NCI-H2081 treated with DMSO at 0.1 percent for 48 hours (cell line): ENCODE measurements at places on chromosomes 7 and 10.

DNA sequence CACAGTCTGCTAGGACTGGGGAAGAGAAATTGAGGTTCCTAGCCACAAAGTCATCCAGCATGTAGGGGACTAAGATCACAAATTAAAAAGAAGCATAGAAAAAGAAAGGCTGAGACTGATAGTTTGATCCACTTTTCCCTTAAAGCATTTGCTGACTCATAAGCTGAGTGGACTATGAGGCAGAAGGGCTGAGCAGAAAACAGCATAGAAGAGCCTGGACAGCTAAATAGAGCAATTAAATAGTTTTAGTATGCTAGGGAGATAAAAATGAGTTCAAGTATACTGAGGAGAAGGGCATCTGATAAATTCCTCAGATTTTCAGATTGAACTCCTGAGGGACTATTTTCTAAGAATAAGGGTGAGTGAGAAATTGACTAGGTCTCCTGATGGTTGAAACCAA is 155.9 kb upstream of the EGR2 start:
- no peak for DNase-seq

DNA sequence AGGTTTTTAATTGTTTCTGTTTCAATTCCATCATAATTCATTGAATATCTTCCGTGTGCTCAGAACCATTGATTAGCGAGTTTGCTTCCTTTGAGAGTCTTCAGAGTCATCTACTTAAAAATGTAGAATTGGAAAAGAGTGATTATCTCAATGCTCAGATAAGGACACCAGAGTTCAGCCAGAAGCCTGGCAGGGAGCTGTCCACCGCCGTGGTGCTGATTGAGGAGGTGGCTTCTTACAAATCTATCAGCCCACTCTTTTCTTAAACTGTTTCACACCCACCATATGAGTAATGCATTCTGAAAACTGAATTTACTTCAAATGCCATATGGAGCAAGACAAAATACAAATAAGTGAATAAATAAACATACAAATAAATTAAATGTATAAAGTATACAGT is 79.3 kb downstream of the INSYN2A start:
- no peak for DNase-seq

DNA sequence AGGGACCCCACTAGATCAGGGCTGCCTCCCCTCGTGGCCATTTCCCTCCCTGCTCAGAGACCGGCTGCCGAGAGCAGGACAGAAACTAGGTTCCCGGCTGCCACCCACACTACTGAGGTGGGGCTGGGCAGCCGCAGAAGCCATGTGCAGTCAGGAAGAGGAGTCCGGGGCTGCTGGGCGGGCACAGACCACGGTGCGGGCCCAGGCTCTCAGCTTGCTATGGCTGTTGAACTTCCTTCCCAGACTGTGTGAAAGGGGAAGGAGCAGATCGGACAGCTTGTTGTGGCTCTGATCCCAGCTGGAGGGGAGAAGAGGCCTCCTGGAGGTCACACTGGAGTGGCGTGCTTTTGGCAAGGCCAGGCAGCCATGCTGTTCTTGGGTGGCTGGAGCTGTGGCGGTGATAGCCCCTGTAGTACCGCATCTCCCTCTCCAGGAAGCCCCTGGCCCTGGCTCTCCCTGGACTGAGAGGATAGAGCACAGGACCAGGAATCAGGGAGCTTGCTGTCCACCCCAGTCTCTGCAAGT is 56.8 kb downstream of the HK1 start:
- no peak for DNase-seq

GRCh38 chr10:44004913-44005787 is 356.5 kb upstream of the ZNF32 start:
- DNase-seq = no peak

GRCh38 chr7:150447966-150448788 is 2.3 kb upstream of the GIMAP8 start:
- no peak for DNase-seq

DNA sequence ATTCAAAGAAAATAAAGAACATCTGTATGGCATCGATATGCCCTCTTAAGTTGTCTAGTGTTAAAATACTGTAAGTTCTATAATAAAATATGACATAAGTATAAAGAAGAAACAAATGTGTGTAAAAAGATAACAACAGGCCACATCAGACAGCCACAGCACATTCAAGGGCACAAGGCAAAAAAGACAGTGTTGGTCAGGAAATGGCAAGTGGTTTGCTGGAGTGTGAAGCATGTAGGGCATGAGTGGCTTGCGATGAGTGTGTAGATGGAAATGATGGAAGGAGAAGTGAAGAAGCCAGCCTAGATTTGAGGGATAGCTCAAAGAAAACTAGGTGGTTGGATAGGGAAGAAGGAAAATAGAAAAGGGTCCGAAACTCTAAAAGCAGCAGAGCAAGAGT is 341.6 kb downstream of the CRPPA start:
- no peak for DNase-seq

DNA sequence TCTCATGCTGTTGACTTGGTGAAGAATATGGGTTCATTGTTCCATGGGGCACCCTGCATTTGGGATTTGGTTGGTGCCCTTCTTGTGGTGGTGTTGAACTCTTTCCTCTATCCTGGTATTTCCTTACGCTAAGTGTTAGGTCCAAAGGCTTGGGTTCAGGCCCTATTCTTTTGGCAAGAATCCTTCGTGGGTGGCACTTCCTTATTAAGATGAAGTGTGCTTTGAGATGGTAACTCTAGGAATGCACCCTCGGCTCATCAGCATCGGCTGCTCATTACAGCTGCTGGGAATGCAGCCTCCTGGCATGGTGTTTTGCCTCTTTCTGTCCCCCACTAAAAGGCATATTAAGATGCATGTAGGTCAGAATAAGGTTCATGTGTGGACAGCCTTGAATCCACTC is 380.7 kb downstream of the RPS24 start:
- DNase-seq = no peak

GRCh38 chr10:101780818-101781654 is 2.2 kb downstream of the NPM3 start:
- DNase-seq = no peak

DNA sequence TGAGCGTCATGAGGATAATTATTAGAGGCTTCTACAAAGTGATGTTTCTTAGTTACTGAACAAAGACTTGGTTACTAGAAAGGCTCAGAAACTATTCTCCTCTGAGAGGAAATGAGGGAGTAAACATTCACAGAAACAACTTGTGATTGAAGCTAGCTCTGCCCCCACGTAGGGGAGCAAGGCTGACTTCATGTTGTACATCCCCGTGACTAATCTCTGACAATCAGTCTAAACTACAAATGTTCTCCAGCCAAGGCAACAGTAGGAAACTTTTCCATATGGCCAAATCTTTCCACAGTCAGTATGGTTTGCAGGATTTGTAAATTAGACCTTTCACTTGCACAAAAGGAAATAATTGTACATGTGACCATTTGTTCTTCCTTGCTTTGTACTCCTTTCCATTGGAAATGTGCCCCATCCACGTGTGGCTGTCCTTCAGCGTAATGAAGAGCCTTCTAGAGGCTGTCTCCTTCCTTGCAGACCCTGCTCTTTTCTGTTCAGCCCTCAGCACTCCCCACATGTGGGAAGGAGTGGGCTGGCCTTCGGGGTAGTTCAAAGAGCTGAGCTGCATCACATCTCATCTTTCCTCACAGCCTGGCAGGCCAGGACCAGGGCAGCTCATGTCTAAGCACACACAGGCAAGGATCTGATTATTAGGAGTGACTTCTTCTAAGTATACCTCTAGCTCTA is 93.5 kb downstream of the PCGF5 start:
- DNase-seq = no peak

DNA sequence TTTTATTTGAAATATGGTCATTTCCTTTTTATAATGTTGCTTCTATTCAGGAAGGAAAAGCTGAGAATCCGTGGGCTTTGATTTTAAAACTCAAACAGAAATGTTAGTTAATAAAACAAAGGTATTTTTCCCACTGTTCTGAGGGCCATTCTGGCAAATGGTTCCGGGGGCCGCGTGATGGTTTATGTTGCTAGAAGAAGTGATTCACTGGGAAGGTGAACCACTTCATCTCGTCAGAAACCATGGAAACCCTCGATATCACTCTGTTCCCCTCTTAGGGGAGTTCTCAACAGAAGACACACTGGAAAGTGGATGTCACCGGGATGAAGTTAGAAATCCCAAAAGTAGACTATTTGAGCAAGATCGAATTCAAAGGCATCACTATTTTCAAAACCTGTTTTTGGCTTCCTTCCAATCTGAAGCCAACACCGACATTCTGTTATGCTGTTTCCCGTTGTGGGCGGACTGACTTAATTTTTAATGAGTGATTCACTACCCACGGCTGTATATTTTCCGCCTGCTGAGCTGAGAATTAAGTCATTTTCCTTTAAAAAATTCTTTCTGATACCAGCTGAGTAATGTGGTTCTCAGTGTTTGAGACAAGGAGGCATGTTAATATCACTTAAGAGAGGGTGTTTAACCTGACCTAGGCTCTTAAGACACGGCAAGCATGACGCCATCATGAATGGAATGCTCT is 84.1 kb downstream of the PTPRE start:
- DNase-seq = no peak

DNA sequence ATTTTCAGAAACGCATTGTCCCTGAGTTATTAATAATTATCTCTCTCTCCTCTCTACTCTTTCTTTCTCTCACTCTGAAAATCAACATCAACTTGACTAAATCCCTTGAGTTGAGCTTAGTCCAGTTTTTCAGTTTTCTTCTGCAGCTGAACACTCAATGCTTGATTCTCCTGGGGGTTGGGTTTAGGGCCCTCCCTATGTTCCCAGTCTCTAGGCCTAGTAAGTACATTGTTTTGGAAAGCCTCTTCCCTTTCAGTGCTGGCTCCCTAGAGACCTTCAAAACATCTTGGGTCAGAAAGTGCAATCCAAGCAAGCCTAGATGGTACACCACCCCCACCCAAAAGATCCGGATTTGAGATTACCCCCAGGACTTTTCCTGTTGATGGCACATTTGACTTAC is 488.5 kb downstream of the LRMDA start:
- DNase-seq = no peak

- DNase-seq = no peak
Measured at GRCh38 chr10:18190840-18191239, 50.6 kb downstream of the CACNB2 start.

DNA sequence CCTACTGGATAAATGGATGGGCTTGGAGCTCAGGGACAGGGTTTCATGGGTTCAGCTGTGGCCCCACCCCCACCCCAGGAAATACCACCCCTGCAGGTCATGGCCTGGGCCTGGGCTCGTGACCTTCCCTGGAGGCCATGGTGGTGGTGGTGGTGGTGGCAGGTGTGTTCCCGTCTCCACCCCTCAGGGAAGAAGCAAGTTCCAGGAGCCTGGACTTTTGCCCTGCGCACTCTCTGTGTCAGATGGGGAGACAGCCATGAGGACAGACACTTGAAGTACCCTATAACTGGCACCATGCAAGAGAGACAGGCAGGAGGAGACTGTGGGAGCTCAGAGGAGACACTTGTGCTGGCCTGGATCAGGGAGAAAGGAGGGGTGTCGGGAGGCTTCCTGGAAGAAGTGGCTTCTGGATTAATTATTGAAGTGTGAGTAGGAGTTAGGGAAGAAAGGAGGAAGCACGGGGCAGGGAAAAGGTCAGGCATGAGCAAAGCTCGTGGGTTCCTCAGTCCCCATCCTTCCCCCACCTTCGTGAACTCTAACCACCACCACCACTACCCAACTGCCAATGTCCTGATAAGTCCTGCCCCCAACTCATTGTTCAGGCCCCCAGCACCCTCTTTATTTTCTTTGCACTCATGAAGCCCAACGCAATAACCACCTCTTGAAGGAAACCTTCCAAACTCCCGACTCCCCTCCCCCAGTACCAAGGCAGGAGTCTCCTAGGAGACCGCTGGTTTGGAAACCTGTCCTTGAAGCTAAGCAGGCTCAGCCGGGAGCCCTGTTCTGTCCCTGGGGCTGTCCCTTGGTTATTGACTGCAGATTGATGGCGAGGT is 8.9 kb downstream of the SH2B2 start:
- no peak for DNase-seq

DNA sequence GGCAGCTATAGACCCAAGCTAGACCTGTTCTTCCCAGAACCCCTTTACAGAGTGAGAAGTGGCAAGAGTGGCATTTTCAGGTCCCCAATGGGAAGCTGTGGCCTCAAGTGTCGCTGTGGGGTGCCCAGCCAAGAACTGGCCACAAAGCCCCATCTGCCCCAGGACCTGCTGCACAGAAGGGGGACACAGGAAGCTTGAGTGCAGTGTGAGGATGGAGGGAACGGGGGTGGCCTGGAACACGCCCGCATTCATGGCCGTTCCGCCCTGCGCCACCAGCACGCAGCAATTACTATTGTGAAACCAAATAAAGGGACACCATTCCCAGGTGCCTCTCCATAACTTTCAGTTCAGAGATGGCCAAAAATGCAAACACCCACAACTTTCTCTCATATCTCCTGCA is 237.6 kb upstream of the TCERG1L start:
- DNase-seq = no peak

GRCh38 chr7:12281038-12281437 is 69.9 kb downstream of the TMEM106B start:
- no peak for DNase-seq

GRCh38 chr7:36312915-36313334 is 76.7 kb upstream of the ANLN start:
- no peak for DNase-seq

DNA sequence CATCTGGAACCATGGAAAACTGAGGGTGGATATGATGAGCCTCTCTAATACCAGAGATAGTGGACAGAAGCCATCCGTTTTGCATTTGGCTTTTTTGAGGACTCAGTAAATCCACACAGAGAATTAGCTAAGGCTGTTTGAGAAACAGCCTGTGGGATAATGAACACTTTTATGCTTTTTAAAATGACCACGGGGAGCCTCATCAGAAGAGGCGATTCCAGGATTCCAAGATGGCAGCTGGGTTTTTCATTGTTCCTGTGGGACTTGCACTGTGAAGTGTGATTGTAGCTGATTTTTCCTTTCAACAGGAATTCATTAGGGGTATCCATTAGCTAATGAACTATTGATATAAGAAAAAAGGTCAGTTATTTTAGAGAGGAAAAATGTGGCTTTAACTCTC is 353.2 kb downstream of the AUTS2 start:
- DNase-seq = no peak

GRCh38 chr10:105714728-105715127 is 1073.6 kb downstream of the SORCS3 start:
- no peak for DNase-seq

GRCh38 chr10:11887381-11888227 is 64.4 kb downstream of the PROSER2 start:
- no peak for DNase-seq

DNA sequence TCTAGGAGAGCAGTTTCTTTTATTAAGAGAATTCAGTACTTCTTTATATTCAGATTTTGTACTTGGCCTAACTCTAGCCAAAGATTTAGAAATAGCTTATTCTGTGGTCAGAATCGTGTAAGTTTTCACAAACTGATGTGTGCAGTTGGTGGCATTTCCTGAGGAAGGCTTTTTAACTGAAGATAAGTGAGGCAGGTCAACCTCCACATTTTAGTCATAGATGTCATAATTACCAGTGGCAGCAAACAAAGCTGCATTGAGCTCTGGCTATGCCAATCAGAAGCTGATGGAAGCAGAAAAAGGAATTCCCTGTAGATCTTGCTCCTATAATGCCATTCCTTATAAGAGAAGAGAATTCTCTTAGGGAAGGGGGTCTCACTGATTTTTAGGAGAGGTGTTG is 141.3 kb upstream of the SP8 start:
- no peak for DNase-seq
